HEK293T (cell line): ENCODE measurements at places on chromosomes 4 and X.

GRCh38 chrX:13506574-13506973 lies 62.8 kb upstream of the EGFL6 start:
- DNase-seq: peak; percentile 59

GRCh38 chr4:182338746-182339145 lies 95.5 kb downstream of the TENM3 start:
- DNase-seq: no peak

- DNase-seq: no peak
Measured at GRCh38 chr4:151922306-151922705, 161.5 kb upstream of the GATB start.

DNA sequence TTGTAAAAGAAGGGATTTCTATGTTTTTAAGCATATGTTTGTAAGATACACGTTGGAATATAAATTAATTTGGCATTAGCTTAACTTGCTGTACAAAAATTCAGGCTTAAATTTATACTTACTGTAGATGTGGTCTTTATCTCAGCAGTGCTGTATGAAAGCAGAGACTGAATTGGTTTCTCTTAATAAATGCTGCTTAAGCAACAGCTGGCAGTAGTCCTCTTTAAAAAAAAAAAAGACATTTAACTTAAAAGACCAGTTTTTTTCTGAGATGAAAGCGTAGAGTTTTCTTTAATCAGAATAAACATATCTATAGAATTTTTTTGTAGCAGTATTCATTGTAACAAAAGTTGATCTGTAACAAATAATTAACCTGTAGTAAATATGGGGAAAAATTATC lies 124.6 kb downstream of the RAP1GDS1 start:
- no peak for DNase-seq

DNA sequence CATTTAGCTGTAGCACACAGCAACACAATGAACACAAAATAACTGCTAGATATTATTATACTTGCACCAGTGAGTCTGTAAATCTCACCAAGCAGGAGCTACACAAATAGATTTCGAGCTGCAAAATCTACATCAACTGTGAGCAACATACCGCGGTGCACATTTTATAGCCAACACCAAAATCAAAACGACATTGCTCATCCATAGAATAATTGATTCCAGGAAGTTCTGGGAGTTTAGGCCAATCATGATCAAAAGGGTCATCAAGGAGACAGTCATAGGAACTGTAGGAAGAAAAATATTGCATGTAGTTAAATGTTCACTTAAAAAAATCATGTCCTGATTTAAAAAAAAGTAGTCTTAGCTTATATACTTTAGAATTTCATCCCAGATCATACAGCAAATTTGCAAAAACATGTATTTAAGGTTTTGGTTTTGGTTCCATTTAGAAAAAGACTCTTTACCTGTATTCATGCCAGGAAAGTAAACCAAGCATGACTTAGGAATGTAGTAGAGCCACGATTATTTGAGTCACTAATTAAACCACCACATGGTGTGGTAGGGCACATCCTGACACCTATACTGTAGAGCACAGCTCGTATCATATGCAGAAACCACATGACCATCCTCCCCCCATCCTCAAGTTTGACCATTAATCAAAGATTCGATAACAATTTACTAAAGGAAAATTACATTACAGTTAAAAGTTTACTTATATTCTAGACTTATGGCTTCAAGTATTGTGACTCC lies 250.4 kb downstream of the ADAMTS3 start:
- DNase-seq: no peak

- no peak for DNase-seq
Measured at GRCh38 chrX:123189338-123189737, 5.3 kb downstream of the GRIA3 start.

DNA sequence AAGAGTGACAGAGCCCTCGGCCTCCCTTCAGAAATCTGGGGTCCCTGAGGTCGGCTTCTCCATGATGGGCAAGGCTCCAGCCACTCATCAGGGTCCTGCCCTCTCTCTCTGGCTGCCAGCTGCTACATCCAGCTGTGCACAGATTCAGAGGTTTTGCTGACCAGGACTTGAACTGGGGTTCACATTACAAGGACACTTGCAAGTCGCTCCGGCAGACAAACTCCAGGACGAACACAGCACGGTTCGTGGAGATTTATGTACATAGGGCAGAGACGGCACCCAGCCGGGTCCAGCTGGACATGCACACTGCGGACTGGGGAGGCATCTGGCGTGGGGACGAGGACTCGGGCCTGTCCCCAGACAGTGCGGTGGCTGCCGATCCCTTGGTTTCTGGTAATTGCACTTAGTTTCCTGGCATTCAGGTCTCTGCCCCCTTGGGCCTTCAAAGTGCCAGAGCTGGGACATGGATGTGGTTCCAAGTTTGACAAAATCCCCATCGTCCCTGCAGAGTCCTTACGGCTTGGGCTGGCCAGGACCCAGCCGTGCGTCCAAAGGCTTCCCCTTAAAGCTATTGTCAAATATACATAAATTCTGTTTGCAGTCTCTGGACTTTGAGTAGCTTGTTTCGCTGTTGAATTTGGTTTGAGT lies 6.2 kb upstream of the C4orf50 start:
- DNase-seq: no peak

- peak; percentile 42 for DNase-seq
Measured at GRCh38 chr4:6109842-6110560, 90.3 kb downstream of the JAKMIP1 start.

DNA sequence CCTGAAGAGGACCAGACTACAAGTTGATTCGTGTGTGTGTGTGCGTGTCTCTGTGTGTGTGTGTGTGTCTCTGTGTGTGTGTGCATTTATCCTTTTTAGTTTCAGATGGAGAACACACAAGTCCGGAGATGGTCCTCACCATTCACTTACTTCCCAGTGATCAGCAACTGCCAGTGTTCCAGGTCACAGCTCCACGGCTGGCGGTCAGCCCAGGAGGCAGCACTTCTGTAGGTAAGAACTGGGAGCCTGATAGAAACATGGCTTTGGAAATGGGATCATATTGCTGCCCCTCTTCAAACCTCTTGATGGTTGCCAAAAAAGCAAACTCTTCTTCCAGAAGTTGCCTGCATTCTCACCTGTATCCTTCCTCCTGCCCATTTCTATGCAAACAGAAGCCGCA lies 122.6 kb upstream of the ANXA3 start:
- DNase-seq: no peak

GRCh38 chr4:62806816-62807215 lies 1602.4 kb downstream of the TECRL start:
- DNase-seq: no peak

DNA sequence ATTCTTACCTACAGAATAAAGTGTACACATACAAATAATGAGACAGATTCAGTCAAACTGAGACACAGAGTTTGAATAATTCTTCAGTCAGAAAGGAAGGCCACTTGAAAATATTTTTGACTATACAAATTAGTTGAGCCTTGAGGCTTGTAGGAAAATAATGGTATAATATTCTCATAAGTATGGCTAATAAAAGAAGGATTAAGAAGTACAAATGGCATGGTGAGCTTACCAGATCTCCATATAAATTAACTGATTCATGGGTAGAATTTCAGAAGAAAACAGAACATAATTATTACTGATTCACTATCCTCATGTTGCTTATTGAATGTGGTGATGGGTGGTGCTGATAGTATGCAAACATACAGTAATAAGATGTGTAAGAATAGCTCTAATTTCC lies 401.1 kb downstream of the PCDH18 start:
- no peak for DNase-seq

- DNase-seq: no peak
Measured at GRCh38 chr4:10811991-10812390, 127.4 kb upstream of the CLNK start.

GRCh38 chrX:70033348-70034051 lies 16.2 kb downstream of the AWAT2 start:
- peak; percentile 64 for DNase-seq

GRCh38 chrX:155899366-155899765 lies 18.2 kb downstream of the VAMP7 start:
- no peak for DNase-seq

GRCh38 chr4:145635630-145636029 lies 16.4 kb downstream of the MMAA start:
- DNase-seq: no peak

- no peak for DNase-seq
Measured at GRCh38 chrX:122572461-122572860, 611.6 kb upstream of the GRIA3 start.

DNA sequence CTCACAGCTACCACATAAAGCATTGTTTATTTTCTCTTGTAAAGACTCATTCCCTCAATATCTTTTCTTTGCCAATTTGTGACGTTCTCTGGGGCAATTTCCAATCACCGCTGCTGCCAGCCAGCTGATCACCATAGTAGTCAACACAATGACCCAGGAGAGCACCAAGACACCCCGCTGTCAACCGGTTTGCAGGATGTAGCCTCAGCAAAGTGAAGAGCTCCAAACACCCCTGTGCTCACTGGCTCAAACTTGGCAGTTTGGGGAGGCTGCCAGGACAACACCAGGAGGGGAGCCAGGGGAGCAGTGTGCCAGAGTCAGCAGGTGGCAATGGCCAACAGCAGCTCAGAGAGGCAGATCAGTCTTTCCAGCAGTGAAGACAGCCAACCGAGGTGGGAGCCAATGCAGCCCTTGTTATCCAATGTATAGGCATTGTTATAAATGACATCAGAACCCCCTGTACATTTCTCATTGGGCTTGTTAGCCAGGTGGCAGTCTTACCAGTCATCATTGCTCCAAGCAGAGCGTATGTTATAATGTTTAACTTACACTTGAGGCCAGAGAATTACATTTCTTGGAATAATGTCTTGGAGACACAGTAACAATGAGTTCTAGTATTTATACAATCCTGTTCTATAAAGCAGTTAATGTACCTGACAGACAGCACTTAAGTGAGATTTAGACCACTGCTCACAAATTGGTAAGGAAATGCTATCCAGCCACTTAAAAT lies 274.9 kb upstream of the GK2 start:
- no peak for DNase-seq

GRCh38 chr4:86921608-86922252 lies 13.1 kb upstream of the AFF1 start:
- no peak for DNase-seq

GRCh38 chr4:102687373-102687981 lies 73.3 kb downstream of the MANBA start:
- no peak for DNase-seq

DNA sequence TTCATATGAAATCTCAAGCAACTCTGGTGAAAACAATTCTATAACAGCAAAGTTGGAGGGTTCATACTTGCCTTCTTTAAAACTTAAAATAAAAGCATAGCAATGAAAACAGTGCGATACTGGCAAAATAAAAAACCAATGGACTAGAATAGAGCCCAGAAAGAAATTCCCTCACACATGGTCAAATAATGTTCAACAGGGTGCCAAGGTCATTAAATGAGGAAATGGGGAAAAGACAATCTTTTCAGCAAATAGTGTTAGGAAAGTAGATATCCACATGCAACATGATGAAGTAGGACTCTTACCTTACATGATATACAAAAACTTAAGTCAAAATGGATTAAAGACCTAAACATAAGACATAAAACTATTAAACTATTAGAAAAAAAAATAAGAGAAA lies 970.2 kb upstream of the AGA start:
- no peak for DNase-seq

DNA sequence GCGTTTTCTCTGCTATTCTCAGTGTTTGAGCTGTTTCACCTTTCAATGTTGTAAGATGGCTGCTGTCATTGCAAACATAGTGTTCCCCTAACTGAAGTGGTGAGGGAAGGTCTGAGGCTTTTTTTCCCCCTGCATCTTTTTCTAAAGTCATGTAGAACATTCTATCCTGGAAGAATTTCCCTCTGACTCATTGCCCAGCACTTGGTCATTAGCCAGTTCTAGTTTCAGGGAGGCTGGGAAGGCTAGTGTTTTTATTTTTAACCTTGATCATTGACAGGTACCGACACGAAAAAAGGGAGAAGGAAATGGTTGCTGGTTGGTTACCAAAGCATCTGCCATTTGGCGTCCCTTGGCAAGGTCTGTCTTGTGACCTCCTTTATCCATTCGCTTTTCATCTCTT lies 6.6 kb downstream of the LANCL3 start:
- DNase-seq: no peak

- no peak for DNase-seq
Measured at GRCh38 chrX:51395480-51395809, 62.8 kb downstream of the NUDT10 start.

DNA sequence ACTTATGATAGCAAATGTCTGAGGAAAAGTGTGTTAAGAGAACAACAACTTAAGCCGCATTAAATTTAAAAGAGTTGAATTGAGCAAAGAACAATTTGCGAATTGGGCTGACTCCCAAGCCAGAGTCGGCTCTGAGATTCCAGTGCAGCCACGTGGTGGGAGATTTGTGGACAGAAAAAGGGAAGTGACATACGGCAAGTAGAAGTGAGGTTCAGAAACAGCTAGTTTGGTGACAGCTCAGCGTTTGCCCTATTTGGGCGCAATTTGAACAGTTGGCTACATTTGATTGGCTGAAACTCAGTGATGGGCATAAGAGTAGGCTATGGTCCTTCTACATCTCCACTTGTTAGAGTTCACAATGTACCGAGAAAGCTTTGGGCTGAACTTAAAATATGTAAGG lies 124.0 kb downstream of the PRKX start:
- no peak for DNase-seq

DNA sequence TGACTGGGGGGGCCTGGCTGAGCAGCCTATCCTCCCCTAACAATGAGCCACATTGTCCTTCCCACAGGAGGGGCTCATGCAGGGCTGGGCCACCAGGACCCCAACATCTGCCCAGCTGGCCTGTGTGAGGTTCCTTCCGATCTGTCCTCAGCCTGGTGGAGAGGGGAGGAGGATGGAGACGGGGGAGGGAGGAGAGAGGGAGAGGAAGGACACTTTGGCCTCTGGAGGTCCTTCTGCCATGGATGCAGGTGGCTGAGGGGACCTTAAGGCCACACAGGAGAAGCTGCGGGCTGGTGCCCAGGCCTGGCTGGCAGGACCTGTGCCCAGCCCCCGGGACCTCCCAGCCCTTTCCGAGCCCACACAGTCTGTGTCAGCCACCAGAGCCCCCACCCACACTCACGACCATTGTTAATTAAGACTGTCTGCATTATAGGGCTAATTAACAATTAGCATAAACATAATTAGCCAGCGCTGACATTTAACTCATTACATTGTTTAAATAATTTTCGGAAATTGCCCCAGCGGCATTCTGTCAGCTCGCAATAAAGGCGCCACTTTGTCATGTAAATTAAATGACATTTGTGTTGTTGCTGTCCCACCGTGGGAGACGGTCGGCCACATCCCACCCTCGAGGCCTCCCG lies 53.0 kb upstream of the NKX1-1 start:
- no peak for DNase-seq

DNA sequence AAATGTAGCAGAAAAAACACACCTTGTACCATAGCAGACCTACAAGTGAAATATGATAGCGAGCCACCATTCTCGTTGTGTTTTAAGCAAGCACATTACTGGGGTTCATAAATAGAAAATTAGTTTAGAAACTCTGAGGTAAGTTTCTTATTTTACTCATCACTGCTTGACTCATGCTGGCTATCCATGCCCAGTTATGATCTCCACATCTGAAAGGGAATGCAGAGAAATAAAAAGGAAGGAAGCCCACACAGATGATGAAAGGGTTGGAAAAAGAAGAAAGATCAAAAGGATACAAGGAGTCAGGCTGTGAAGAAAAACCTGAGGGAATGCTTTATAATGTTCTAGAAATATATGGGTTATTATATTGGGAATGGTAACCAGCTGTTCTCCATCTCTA lies 54.5 kb downstream of the CAMK2D start:
- no peak for DNase-seq

- DNase-seq: no peak
Measured at GRCh38 chr4:102586644-102587021, 85.5 kb downstream of the NFKB1 start.

GRCh38 chr4:173538148-173538908 lies 8.3 kb upstream of the HAND2 start:
- DNase-seq: peak; percentile 39

- DNase-seq: no peak
Measured at GRCh38 chr4:6892190-6892908, 17.3 kb upstream of the TBC1D14 start.
